ENCODE measurements at places on chromosomes 5 and 9.

GRCh38 chr9:128145536-128145935 lies 3.7 kb upstream of the LCN2 start:
- no peak for DNase-seq

- no peak for DNase-seq
Observed at GRCh38 chr5:144131261-144131660, 39.2 kb downstream of the YIPF5 start.

DNA sequence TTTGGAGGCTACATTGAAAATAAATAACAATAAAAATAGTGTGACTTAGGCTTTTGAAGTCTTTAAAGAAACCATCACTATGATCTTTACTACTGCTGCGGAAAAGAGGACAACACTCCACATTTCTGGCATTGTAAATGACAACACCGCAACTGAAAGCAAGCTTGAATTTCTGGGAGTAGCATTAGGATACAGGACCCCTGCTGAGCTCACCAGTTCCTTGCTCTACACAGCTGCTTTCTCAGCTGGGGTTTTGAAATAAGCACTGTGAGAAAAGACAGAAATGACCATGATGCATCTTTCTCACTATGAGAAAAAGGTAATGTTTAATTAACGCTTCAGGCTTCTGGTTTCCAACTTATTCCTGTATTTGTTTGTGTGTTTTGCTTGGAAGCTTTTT lies 168.0 kb downstream of the TAF11L14 start:
- no peak for DNase-seq

GRCh38 chr5:179152941-179153340 lies 92.8 kb downstream of the ZNF354C start:
- DNase-seq: no peak

- no peak for DNase-seq
Observed at GRCh38 chr5:170161069-170161468, 55.4 kb downstream of the FOXI1 start.

DNA sequence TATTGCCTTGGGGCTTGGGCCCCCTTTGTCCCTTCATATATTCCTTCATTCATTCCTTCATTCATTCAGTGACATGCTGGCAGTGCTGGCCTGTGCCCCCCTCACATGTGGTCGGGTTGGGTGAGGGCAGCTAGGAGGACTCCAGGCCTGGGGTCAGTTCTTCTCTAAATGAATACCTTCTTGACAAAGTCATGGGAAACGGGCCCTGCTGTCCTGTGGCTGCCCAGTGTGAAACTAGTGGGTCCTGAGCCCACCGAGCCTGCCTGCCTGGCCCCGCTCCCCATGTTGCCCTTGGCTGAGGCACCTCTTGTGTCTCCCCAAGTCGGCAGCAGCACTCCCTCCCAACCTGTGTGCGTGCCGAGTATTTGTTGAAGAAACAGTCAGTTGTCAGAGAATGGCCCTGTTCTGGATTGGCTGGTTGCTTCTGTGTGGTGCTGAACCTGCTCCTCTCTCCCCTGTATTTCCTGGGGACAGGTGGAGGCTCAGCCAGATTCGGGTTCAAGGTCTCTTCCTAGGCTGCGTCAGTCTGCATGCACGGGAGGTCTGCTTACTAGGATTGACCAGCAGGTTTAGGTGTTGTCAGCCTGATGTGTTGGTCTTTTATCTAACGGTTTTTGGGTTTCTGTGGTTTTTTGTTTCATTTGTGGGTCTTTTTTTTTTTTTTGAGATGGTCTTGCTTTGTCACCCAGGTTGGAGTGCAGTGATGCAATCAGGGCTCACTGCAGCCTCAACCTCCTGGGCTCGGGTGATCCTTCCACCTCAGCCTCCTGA lies 3.0 kb upstream of the CEL start:
- no peak for DNase-seq

DNA sequence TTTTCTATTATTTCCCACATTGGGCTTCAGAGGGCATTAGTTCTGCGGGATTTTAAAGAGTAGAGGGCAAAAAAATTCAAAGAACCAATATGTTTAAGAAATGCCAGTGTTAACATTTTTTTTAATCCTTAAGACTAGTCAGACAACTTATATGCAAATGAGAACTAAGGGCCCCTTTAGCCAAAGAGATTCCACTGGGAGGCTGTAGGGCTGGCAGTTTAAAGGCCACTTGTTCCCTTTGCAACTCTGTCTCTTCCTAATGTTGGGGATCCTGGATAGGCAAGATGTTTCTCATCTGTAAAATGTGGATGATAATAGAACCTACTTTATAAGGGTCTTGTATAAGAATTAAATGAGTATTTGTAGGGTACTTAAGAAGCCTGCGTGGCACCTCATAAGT lies 1395.9 kb downstream of the PTPRD start:
- DNase-seq: no peak

DNA sequence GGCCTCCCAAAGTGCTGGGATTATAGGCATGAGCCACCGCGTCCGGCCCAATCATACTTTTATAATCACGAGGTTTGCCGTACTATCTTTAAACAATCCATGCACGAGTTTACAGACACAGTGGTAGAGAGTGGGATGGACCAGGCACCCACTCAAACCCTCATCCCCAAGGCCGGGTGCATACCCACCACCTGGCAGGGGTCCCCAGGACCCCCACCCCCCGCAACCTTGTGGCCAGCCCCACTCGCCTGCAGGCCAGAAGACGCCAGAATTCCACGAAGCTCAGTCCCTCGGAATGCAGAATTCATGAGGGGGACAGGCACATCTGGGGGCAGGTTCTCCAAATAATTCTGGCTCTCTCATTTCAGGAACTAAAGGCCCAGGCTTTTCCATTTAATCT lies 17.1 kb downstream of the NACC2 start:
- no peak for DNase-seq

GRCh38 chr5:154756009-154756867 lies 1.1 kb downstream of the LARP1 start:
- DNase-seq: peak; percentile 57

- DNase-seq: no peak
Observed at GRCh38 chr5:110630350-110630749, 96.1 kb downstream of the TMEM232 start.

GRCh38 chr9:129141066-129142041 lies 30.1 kb downstream of the PTPA start:
- DNase-seq: peak; percentile 29

GRCh38 chr5:111704452-111705085 lies 52.4 kb downstream of the NREP start:
- DNase-seq: no peak

- no peak for DNase-seq
Observed at GRCh38 chr5:177364159-177364962, 6.6 kb downstream of the RGS14 start.

DNA sequence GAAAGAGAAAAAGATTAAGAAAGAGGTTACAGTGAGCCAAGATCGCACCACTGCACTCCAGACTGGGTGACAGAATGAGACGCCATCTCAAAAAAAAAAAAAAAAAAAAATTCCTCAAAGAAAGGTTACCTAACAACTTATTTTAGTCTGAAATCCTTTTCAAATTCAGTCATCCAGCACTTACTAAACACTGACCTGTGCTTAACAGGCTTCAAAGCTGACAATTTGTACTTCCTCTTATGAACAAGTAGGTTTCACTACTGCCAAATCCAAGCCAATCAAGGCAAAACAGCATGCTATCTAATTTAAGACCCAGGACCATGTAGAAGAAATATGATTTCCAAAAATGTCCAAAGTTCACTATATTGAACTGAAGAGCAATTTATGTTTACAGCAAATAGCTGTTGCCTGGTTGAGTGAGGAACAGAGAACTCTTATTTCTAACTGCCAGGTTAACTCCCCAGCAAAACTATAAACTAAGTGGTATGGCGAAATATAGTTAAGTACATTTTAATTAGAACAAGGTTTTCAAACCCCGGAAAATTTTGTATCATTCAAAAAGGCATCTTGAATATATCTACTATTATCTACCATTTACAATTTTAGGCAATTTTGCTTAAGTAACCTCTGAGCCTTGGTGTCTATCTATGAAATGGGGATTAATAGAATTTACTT lies 13.4 kb downstream of the PWWP2A start:
- no peak for DNase-seq

DNA sequence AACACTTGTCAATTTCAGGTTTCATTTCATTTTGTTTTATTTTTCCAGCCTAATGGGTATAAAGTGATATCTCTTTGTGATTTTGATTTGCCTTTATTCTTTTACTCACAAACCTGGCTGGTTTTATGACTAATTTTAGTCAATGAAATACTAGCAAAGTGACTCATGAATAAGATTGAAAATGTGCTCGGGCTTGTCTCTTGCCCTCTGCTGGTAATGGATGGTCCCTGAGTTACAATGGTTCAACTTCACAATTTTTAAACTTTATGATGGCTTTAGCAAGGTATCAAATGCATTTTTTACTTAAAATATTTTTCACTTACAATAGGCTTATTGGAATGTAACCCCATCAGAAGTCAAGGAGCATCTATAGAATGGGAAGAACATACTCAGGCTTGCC lies 431.4 kb upstream of the CCNG1 start:
- no peak for DNase-seq

GRCh38 chr5:39422036-39422606 lies 2.7 kb downstream of the DAB2 start:
- no peak for DNase-seq

GRCh38 chr5:115772731-115773475 lies 43.6 kb downstream of the CDO1 start:
- no peak for DNase-seq

GRCh38 chr5:167014401-167015056 lies 1276.9 kb upstream of the WWC1 start:
- DNase-seq: no peak

DNA sequence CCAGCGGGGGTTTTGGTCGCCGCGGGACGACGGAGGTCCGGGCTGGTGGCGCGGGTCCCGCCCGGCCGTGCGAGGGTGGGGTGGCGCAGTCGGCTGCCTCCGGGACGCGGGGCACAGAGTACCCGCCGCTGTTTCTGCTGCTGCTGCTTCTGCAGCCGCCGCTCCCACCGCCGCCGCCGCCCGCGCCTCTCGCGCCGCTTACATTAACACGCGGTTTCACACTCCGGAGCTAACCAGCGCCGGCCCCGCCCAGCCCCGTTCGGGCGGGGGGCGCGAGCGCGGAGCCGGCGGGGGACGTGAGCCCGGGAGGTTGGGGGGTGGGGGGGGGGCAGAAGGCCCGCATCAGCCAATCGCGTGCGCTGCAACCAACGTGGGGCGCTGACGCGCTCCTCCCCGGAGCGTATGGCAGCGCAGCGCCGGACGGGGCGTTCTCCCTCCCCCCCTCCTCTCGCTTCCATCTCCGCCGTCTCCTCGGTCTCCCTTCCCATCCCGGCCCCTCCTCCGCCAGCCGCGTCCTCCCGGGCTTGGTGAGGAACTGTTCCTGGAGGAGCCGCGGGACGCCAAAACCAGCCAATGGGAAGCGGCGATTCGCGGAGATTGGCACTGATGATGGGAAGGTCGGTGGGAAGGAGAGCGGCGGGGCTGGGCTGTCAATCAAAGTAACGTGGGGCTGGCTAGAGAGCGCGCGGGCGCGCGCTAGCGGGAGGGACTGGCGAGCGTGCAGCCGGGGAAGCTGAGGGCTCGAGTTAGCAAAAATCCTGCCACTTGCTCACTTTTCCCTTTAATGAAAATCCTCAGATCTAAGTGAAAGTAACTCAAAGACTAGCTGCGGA lies at the start of gene TLE1:
Gene TLE1, minus strand, starts transcription at position 205 of the 833 bp plus-strand sequence. CDS start 1,307 bp downstream, outside the sequence.
- DNase-seq: peak; percentile 77

DNA sequence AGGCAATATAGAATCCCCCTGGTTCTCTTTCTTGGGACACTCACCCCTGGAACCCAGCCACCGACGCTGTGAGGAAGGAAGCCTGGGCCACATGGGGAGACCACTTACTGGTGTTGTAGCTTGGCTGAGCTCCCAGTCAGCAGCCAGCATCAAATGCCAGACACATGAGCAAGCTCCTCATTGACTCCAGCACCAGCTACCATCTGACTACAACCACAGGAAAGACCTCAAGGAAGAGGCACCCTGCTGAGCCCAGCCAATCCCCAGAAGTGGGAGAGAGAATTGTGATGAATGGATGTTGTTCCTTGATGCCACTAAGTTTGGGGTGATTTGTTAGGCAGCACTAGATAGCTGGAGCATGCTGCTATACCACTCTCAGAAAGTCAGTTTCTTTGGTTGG lies 36.0 kb downstream of the BNIP1 start:
- DNase-seq: no peak

GRCh38 chr5:64918083-64918482 lies 149.4 kb downstream of the CWC27 start:
- DNase-seq: no peak

- DNase-seq: peak; percentile 31
Observed at GRCh38 chr5:172454358-172455086, at the start of gene SH3PXD2B. Gene SH3PXD2B (minus strand): TSS chr5:172454525. CDS start chr5:172454352, 173 bp downstream.

DNA sequence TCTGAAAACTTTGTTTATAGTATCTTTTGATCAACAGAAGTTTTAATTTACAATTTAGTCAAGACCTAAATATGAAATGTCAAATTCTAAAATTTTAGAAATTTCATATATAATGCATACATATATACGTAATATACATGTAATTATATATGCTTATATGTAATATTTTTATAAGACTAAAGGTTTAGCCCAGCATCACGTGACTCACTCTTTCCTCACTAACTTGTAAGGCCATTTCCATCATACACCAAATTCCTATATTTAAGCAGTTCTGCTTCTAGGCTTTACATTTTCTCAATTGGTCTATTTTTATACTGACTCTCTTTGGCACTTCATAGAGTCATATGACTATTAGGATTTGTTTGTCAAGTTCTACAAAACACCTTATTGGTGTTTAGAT lies 56.4 kb downstream of the CFAP95 start:
- DNase-seq: no peak

GRCh38 chr5:76356887-76357286 lies 46.2 kb upstream of the IQGAP2 start:
- no peak for DNase-seq

GRCh38 chr9:110975969-110976368 lies 62.3 kb downstream of the LPAR1 start:
- no peak for DNase-seq

GRCh38 chr9:104286799-104287198 lies 192.7 kb downstream of the SMC2 start:
- DNase-seq: no peak

GRCh38 chr9:4095484-4095883 lies 204.4 kb downstream of the GLIS3 start:
- no peak for DNase-seq

DNA sequence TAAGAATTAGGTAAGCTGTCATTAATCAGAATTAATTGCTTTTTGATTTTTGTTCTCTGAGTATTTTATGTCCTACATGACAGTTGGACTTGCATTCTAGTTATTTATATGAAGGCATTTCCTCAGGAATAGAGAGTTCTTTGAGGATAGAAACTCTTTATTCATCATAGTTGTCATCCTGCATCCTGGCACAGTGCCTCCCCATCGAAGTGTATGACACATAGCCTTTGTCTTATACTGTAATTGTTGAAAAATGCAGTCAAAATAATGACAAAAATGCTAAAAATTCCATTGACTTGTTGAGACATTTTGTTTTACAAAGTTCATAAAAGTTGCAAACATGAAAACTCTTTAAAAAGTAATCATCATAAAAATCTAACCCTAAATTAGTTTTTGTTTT lies 36.5 kb downstream of the CFAP95 start:
- no peak for DNase-seq
